ENCODE measurements at places on chromosomes 13 and 19.

- no peak for DNase-seq
Measured at GRCh38 chr19:14515501-14516047, 2.6 kb downstream of the DNAJB1 start.

DNA sequence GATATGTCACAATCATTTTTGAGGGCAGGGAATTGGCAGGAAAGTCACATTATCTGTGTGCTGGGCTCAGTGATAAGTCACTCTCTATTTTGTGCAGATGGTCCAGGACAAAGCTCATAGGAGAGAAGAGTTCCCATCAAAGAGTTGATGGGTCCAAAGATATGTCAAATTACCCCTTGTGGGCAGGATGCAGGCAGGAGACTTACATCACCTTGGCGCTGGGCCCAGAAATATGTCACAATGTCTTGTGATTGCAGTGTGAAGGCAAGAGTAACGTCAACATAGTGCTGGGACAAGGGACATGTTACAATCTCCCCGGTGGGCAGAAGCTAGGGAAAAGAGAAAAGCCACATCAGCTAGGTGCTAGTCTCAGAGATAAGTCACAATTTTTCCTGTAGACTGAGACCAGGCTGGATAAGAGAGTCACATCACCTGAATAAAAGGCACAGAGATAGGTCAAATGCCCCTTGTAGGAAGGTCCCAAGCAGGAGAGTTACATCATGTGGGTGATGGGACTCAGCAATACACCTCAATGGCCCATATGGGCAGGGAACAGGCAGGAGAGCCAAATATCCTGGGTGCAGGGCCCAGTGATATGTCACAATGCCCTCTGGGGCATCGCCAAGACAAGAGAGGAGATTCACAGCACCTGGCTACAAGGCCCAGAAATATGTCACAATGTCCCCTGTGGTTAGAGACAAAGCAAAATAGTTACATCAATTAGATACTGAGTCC is 47.9 kb downstream of the ZNF99 start:
- no peak for DNase-seq

DNA sequence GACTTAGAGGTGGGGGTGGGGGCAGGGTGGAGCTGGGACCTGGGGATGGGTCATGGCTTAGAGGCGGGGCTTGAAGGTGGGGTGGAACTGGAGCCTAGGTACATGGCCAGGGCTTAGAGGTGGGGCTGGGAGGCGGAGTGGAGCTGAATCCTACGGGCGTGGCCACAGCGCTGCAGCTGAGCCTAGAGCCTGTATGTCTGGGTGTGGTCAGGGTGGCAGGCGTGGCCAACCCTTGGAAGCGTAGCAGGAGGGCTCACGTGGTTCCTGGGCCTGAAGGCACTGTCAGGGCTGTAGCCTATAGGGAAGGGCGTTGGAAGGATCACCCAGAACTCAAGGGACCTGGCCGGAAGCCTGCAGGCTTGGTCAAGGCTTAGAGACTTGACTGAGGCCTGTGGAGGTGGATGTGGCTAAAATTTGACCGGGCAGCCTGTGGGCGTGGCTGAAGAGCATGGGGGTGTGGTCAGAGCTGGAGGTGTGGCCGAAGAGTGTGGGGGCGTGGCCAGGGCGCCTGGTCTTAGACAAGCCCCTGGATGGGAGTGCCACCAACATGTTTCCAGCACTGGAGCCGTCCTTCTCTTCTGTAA is 24.3 kb downstream of the COLGALT1 start:
- no peak for DNase-seq

- DNase-seq, result no peak
Measured at GRCh38 chr13:20939662-20940061, 37.1 kb upstream of the XPO4 start.

GRCh38 chr13:102707467-102707866 is 12.6 kb upstream of the METTL21C start:
- DNase-seq, result no peak

DNA sequence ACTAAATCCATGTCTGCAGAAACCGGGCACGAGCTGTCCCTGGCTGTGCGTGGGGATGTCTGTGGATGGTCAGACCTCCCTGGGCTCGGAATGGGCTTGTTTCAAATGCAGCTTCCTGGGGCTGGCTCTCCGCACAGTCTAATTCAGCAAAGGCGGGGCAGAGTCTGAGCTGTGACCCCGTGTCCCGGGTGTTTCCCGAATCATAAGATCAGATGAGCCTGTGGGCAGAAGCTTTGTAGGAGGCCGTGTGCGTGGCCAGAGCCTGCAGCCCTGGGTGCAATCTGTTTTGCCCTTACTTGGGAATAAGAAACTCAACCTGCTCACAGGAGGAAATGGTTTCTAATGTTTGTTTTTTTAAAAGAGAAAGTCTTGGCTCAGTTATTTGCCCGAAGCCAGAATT is 13.9 kb upstream of the GNA11 start:
- DNase-seq, result no peak

DNA sequence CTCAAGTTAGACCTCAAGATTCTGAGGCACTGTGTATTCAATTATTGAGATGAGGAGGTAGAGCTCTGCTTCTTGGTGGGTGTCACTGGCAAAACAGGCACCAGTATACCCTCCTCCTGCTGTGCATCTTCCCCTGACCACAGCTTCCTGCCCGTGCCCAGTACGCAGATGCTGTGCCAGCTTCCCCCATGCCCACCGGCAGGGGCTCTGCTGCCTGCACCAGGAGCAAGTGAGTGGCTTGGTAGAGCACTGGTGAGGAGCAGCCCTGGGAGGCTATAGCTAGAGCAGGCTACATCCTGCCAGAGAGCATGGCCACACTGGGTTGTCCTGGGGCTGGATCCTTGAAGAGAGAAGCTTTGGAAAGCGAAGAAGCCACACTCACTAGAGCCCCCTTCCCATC is 21.0 kb upstream of the RNF17 start:
- DNase-seq, result no peak

DNA sequence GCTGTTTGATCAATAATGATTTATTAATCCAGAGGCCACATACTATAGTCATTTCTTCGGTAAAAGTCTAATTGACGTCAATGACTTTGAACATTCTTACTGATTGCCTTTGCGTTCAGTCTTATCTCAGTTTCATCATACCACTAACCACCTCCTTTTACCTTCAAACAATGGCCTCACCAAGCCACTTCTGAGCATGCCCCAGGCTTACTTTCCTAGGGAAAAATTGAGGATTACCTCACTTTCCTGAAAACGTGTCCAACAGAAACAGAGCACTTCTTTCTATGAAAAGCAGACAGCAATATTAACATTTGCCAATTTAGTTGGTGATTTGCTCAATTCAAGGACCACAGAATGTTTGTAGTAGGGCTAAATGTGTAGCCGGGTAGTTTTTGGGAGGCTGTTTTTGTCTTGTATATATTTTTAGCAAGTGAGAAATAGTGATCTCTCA is 157.6 kb downstream of the KLF5 start:
- DNase-seq, result no peak

DNA sequence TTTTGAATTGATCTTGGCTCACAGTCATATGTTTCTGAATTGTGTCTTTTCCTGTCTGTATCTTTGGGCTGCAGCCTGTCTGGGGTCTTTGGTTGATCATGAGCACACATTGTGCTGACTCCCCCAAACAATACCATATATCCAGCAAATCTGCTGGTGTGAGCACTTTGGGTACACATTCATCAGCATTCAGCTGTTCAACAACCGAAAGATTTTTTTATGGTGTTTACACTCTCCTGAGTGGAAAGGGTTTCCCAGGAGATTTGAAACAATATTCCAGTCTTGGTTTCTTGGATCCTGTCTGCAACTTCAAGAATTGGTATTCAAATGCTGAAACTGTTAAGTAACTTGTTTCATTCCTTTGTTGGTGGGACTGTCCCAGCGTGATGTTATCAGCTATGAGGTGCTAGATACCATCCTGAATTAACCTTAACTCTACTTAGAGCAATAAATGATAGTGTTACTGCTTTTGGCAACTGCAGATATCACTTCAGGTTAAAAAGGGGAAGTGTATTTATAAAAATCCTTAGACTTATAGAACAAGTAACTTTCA is 78.4 kb upstream of the DIAPH3 start:
- DNase-seq, result no peak

GRCh38 chr13:34467450-34468083 is 474.5 kb upstream of the NBEA start:
- no peak for DNase-seq

DNA sequence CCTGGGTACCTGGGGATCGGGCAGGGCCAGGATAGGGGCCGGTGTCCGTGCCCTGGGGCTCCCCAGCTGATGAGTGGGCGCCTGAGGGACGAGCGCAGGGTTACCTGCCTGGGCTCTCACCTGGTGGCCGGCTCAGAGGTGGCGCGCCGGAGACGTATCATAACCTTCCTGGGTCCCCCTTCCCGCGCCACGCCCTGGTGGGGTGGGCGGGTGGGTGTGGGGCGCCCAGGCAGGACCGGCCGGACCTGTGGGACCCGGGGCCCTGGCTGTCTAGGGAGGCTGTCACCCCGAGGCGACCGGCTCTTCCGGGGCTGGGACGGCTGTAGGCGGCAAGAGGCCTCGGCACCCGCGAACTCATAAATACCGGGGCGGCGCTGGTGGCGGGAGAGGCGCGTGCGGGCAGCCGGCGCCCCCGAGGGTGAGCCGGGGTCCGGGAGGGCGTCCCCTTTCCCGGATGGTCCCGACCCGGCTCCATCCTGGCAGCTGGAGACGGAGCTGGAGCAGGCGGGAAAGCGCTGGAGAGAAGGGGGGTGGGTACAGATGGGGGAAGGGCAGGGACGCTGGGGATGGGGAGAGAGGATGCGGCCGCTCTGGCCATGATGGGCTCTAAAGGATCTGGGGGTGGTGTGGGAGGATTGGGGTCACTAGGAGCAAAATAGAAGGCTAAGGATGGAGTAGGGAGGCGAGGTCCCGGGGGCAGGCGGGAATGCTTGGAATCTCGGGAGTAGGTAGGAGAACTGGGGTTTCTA is at the start of gene ACP7:
Gene ACP7 (plus strand): TSS at position 386 of the 749 bp plus-strand sequence. CDS start 902 bp downstream, outside the sequence.
- DNase-seq, result peak; percentile 15

DNA sequence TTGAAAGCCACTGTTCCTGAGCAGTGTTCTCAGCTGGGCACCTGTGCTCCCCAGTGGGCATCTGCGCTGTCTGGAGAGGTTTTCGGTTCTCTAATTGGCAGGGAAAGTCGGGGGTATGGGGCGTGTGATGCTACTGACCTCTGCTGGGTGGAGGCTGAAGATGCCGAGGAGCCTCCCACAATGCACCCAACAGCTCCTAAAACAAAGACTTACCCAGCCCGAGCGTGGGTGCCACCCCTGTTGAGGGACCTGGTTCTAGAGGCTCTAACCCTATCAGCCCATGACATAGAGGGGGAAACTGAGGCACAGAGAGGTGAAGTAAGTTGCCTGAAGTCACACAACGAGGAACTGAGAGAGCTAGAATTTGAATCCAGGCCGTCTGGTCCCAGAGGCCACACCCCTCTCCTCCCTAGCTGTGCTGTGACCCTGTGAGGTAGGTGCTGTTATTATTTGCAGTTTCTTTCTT is 2.3 kb downstream of the SPACA4 start:
- no peak for DNase-seq

DNA sequence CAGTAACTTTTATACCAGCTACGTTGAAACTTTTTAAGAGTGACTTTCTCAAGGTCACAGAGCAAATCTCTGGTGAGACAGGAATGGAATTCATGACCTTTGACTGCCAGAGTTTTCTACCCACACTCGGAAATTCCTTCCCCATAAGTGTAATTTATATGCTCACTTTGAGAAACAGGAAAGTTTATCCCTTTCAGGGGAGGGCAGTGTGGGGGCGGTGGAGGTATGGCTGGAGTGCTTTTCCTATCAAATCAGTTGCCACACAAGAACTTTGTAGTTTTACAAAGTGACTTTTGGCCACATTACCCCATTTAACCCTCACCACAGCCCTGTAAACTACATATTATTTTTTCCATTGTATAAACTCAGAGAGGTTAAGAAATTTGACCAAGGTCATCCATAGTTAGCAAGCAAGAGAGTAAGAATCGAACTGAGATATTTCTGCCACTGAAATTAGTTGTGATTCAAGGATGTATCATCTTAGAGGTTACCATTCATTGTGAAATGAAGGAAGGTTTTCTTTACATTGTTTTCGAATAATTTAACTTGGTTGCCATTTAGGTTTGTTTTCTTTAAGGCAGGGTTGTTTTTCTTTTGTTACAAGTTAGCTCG is 5.9 kb downstream of the KLF12 start:
- DNase-seq, result no peak

- peak; percentile 88 for DNase-seq
Measured at GRCh38 chr19:20167020-20167644, at the start of gene ZNF486. TSS of gene ZNF486 (plus strand) at chr19:20167214. CDS start at chr19:20167331, 117 bp downstream.

GRCh38 chr13:50319635-50320255 is 304.5 kb downstream of the KCNRG start:
- no peak for DNase-seq

DNA sequence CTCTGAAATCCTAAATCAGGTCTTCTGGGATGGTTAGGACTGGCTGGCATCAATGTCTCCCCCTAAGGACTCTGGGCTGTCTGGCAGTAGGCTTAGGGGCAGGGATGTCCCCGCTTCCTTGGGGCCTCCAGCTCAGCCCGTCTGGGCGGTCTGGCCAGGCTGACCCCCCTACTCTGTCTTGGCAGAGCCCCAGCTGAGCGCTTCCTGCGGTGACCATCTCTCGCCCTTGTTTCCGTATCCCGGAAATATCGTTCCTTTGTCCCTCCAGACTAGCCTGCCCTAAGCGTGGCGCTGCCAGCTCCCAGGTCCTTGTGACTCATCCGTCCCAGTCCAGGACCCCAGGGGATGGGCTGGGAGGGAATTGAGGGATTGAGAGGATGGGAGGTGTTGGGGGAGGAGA is 11.3 kb downstream of the GTPBP3 start:
- DNase-seq, result no peak

DNA sequence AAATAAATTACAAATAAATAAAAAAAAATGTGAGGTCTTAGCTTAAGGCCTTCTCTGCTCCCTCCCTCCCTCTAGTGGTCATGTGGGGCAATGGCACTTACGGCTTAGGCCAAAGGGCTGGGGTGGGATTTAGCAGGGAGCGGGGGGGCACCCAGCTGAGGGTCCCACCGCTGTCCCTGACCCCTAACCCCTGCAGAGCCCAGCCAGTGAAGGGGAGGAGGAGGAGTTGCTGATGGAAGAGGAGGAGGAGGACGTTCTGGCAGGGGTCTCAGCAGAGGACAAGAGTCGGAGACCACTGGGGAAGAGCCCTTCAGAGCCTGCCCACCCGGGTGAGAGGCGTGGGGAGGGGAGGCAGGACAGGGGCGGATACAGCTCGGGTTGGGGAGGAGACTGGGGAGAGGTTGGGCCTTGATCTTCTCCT is 9.3 kb downstream of the MPND start:
- DNase-seq, result no peak

- DNase-seq, result no peak
Measured at GRCh38 chr13:51768378-51768921, 35.5 kb downstream of the DHRS12 start.

DNA sequence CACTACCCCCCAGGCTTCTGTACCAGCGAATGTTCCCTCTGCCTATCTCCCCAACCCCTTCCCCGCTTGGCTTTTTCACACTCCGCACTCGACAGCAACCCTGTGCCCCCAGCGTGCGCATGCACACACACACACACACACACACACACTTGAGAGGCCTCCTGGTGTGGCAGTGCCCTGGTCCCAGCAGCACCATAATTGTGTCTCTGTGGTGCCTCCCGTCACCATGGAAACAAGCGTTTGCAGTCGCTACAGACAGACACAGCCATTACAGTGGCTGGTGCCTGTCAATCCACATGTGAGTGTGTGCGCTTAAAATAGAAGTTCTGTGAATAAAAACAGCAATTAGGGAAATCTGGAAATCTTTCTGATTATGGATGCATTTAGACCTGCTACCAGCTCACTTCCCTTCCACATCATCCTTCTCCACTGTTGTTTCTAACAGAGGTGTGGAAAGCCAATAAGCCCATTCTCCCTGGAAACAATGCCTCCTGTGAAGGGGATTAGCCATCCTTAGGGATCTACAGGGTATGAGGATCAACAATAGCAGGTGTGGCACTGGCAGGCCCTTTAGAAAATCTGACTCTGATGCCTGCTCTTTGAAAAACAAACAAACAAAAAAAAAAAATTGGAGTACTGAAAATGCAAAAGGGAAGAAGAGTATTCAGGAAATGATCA is 146.3 kb downstream of the DCLK1 start:
- no peak for DNase-seq

Measured in stimulated activated CD4-positive, alpha-beta T cell treated with anti-CD3 and anti-CD28 coated beads, Interleukin-15, amount 100 ng/mL, for 48 hours (primary cell).